ENCODE measurements at places on chromosomes 12 and 14.
A peak's percentile ranks its signal among the peaks of the same experiment; 100 is the strongest.

DNA sequence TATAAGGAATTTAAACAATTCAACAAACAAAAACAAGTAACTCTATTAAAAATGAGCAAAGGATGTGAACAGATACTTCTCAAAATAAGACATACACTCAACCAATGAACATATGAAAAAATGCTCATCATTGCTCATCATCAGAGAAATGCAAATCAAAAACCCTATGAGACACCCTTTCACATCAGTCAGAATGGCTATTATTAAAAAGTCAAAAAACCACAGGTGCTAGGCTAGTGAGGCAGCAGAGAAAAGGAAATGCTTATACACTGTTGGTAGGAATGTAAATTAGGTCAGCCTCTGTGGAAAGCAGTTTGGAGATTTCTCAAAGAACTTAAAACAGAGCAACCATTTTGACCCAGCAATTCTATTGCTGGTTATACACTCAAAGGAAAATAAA is 52.0 kb downstream of the NAV3 start:
- DNase-seq, result no peak

GRCh38 chr12:113201187-113202177 is 16.0 kb downstream of the RITA1 start:
- no peak for DNase-seq

- DNase-seq, result no peak
These were observed 50.9 kb downstream of the CCDC88C start for GRCh38 chr14:91366749-91367148.

- no peak for DNase-seq
These were observed 221.8 kb downstream of the TMEM121 start for GRCh38 chr14:105748204-105748578.

GRCh38 chr14:53536446-53536845 is 383.3 kb upstream of the DDHD1 start:
- DNase-seq, result no peak

DNA sequence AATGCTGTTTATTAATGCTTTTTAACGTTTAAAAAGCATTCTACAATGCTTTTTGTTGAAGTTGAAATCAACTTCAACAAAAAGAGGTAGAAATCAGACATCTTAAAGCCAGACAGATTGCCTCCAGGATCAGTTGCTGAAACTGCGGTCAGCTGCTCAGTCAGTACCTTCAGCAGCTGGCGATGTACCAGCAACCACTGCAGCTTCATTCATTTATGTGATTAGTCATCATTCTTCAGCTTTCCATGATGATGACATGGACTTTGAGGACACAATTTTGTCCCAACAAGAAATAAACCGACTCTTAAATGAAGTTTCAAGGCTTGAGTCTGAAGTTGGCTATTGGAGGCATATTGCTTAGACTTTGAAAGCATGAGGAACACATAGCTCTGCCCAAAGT is 31.5 kb upstream of the NUAK1 start:
- DNase-seq, result no peak

DNA sequence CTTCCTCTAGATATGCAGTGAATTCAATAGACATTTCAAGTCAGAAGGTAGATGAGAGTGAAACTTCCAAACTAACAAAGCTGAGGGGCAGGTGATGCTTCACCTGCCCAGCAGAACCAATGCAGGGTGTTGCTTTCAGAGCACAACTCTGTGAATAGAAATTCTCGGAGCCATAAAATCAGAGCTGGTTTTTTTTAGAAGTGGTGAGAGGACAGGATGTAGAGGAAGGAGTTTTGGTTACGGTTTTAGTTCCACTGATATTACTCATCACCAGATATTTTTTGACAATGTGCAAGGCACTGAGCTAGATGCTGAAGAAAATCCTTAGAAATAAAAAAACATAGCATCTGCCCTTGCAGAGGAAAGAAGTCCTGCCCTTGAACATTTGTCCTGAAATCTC is 62.2 kb downstream of the BMP4 start:
- DNase-seq, result no peak

DNA sequence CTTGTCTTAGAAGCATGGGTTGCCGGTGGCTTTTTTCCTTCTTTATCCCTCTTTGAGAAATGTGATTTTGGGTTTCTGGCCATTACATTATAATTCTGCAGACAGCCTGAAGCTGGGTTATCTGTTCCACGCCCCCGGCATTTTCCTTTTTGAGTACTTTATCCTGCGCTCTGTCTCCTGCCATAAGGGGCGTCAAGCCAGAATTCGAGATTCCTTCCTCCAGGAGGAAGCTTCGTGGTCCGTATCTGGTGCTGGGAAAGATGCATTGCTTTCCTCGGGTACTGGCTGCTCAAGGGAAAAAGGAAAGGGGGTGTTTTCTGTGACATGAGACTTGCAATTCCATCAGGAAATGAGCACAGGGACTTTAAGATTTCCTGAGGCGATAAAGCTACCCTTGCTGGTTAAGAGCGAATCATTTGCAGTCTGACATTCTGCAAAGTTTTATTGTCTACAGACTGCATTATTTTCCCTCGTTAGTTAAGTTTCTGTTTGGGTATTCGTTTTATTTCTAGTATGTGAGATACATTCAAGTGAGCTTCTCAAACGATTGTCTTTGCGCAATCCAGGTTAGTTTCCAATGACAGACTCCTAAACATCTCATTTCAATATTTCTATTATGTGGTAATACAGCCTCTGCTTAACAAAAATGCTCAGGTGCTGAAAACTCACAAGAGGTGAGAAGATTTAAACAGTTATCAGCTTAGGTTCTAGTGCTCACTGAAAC is 694 bp downstream of the AKAP5 start:
- peak; percentile 13 for DNase-seq

DNA sequence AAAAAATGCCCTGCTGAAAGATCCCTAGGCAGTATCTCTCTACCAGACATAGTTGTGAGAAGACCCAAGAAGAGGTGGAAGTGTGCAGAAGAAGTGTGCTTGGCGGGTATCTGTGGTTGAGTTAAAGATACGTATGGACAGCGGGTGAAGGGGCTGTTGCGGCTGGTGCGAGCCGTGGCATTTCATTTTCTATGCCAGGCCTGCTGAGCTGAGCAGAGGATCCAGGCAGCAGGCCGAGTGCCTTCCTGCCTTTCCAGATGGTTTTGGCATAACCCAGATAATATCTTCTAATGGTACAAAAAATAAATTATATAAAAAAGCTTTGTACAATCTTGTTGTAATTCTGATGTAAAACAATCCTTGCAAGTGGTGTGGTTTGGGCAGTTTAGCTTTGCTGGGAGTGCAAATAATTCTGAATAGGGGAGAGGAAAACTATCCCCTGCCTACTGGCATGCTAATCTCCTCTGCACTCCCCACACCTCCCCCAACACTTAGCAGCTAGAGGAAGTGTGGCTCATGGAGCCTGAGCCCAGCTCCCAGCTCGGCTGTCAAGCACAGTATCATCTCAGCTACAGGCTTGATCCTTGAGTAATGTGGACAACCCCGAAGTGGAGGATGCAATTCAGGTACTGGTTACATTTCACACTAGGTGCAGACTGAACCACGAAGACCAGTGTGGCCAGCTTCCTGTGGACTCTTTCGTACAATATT is 168.9 kb downstream of the VRK1 start:
- no peak for DNase-seq

GRCh38 chr12:28814246-28814645 is 334.8 kb upstream of the FAR2 start:
- DNase-seq, result no peak

GRCh38 chr12:58787021-58787760 is 133.1 kb downstream of the LRIG3 start:
- no peak for DNase-seq

- DNase-seq, result no peak
These were observed 120.7 kb upstream of the SLC38A2 start for GRCh38 chr12:46493150-46493833.

DNA sequence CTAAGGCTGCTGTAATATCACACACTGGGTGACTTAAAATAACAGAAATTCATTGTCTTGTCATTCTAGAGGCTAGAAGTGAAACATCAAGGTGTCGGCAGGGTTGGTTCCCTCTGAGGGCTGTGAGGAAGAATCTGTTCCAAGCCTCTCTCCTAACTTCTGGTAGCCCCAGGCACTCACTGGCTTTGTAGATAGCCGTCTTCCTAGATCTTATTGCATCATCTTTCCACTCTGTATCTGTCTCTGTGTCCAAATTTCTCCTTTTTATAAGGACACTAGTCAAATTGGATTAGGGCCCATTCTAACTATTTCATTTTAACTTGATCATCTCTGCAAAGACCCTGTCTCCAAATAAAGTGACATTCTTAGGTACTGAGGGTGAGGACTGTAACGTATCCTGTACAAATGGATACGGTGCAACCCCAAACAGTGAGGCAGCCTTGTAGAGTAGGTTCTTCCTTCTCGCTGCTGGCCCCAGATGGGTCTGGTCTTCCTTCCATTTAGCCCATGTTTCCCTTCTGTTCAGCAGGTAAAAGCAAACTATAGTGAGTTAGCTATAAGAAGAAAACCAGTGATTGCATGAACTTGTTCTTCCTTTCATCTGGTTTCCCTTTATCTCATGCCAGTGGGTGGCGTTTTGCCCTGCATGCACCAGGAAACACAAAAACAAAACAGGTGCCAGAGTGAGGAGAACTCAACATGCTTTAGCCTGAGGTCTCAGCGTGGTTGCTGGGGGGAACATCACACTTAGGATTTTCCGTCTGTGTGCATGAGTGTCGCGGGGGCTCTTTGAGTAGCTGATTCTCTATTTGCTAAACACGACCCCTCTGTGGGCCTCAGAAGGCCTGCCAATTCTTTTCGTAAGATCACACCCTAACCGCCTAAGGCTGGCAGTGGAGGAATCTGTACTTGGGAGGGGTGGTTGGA is 19.5 kb downstream of the TTC9 start:
- peak; percentile 67 for DNase-seq

DNA sequence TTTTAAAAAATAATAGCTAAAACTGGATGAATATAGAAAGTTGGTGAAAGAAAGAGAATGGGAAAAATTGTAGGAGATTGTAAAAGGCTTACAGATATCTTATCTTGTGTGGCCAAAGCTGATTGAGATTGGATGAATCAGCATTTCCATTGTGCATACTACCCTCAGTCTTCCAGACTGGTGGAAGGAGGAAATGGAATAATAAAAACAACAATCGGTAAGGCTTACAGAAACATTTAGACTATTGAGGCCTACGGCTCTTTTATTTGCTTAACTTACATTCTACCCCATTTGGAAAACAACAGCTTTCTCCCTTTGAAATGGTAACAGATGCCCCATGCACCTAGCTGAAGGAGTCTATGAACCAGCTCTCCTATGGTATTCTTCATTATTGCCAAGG is 129.8 kb downstream of the PTPRB start:
- no peak for DNase-seq

DNA sequence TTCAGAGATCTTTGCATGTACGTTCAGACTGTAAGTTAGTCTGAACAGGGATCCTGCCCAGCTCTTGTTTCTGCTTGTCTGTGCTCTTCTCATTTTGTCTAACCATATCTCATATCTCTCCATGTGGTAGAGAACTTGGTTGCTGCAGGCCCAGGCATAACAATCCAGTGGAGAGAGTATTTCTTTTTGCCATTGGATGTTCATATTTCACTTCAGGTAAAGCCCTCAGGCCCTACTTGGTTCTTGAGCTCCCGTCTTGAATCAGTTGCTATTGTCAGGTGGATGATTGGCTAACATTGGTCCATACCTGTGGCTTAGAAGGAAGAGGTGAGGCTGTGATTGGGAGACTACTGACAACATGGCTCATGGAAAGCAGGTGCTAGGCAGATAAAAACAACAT is 357.7 kb upstream of the FLRT2 start:
- DNase-seq, result no peak

- DNase-seq, result no peak
These were observed 131.6 kb upstream of the FRMD6 start for GRCh38 chr14:51520087-51520486.

DNA sequence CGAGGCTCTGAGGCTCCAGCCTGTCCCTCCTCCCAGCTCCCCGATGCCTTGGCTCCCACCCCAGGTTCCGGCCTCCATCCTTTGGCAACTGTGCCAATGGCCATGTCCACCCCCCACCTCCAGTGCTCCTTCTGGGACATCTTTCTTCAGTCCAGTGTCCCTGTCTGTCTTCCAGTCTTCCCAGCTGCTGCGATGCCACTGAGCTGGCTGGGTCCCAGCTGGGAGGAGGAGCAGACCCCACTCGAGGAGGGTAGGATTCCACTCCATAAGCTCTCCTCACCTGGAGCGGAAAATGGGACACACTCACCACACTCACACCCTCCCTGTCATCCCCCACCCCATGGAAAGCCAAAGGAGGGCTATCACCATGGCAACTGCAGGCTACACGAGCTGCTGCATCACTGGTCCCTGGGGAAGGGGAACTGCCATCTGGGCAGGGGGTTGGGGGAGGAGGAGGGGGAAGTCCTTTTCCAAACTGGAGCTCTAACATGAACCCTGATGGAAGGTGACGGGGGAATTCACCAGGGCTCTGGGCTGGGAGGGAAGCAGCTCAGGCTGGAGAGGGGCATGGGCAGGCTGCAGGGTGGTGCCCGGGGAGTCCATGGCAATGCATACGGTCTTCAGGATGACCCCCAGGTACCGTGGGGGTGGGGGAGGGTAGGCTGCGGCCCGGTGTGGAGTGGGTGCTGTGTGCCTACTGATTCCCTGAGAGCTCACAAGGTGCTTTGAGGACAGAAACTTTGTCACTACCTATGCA is 94.3 kb downstream of the LRRC74A start:
- DNase-seq, result no peak

DNA sequence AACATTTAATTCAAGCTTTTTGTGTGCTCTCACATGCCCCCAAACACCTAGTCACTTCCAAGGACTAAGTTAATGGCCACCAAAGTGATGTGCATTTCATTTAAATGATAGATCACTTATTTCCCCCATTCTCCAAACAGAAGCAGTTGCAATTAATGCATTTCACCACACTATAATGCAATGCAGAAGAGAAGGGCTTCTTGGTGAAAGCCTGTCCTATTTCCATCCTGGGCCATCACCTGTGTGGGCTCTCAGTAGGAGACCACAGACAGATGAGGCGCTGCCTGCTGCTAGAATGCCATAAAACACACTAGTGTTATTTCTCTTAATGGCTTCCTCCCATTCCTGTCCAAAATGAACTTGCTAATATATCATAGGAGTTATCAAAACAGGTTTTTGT is 151.2 kb downstream of the GPR65 start:
- no peak for DNase-seq

DNA sequence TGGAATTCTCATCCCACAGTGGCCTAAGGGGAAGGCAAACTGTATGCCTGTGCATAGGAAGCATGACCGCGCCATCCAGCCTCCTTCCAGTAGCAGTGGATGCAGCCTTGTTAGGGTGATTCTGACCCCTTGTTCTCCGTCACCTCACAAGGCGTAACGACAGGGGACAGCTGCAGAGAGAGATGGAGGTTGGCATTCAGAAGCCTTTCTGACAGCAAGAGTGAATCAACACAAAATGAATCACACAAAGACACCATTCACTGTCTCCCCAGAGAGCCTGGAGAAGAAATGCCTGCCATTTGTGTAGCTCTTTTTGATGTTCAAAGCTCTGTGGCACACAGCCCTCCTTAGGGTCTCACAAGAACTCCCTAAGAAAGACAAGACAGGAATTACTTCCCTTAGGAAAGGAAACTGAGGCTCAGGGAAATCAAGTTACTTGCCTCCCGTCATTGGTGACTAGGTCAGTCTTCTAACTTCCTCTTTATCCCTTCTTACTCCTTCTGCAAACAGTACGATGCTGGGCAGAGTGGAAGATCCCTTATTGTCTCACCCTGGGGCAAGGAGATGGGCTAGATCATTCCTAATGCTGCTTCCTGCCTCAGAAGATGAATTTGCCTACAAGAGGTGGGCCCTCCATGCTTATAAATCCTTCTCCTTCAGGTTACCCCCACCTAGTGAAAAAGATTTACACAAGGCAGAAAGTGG is 280.9 kb downstream of the CACNA1C start:
- no peak for DNase-seq

GRCh38 chr12:122371475-122372045 is 50.9 kb downstream of the CLIP1 start:
- no peak for DNase-seq

All from CD4-positive, alpha-beta T cell treated with Interleukin-4 for 4 hours (primary cell).